ENCODE measurements at places on chromosomes 13 and 19. TPM values are rescaled to one million over a fixed set of nuclear protein-coding genes. Genes with fewer than 3 reads are reported as not detected.

PBX4 gene
- 5.5 TPM for total RNA-seq

CCDC122 gene
- total RNA-seq: 11.4 TPM

PRX gene
- total RNA-seq: 2.4 TPM

PRSS57 gene
- not detected for total RNA-seq

SIGLEC5 gene
- total RNA-seq: 1.2 TPM

MISP gene
- total RNA-seq: 11.0 TPM

SOX1 gene
- not detected for total RNA-seq
